GM10248 (cell line): ENCODE measurements at places on chromosomes 6 and 20.

- no peak for DNase-seq
Observed at GRCh38 chr6:6686748-6687601, 98.5 kb downstream of the LY86 start.

DNA sequence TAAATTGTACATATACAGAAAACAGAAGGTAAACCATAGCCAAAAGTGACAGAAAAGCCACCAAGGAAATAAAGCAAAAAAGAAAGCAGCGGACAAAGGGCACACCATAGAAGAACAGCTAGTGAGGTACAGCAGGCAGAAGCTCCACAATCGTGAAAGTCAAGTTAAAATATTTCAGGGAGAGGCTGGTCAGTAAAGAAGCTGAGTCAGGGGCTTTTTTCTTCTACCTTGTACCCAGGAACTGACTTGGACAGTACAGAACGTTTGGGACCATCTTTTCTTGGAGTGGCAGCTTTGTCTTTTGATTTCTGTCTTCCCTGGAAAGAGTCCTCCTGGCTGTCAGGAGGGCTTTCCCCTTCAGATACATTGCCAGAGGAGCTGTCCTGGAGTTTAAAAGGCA is 8.1 kb downstream of the C6orf120 start:
- DNase-seq, result no peak

- peak; percentile 68 for DNase-seq
Observed at GRCh38 chr20:19828232-19828631, 70.2 kb downstream of the RIN2 start.

GRCh38 chr6:69111301-69111700 is 476.2 kb downstream of the ADGRB3 start:
- DNase-seq, result no peak

DNA sequence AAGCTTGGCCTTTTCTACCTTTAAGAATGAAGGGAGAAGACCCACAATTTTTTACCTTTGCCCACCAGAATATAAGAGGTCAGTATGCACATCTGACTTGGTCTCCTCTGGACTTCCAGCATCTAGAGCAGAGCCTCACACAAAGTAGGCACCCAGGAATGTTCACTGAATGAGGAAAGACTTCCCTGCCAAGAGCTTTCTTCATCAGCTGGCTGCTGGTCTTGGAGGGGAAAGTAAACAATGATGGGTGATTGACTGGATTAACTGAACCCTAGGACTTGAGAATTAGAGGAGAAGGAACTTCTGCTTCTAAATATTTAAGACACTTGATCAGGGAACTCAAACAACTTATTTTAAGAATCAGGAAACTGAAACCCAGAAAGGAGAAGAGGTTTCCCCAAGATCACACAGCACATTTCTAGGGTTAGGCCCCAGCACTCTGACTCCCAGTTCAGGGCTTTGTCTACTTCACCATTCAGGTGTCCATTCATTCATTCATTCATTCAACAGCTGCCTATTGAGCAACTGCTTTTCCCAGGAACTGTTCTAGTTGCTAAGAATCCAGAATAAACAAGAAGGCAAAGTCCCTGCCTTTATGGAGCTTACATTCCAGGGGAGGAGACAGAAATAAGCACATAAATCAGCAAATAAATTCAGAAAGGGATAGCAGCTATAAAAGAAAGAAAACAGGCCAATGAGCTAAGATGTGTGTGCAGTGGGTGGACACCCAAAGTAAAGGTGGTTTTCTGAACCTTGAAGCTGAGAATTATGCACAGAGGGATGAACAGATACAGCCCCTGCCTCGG is 216.9 kb upstream of the LRFN2 start:
- no peak for DNase-seq

DNA sequence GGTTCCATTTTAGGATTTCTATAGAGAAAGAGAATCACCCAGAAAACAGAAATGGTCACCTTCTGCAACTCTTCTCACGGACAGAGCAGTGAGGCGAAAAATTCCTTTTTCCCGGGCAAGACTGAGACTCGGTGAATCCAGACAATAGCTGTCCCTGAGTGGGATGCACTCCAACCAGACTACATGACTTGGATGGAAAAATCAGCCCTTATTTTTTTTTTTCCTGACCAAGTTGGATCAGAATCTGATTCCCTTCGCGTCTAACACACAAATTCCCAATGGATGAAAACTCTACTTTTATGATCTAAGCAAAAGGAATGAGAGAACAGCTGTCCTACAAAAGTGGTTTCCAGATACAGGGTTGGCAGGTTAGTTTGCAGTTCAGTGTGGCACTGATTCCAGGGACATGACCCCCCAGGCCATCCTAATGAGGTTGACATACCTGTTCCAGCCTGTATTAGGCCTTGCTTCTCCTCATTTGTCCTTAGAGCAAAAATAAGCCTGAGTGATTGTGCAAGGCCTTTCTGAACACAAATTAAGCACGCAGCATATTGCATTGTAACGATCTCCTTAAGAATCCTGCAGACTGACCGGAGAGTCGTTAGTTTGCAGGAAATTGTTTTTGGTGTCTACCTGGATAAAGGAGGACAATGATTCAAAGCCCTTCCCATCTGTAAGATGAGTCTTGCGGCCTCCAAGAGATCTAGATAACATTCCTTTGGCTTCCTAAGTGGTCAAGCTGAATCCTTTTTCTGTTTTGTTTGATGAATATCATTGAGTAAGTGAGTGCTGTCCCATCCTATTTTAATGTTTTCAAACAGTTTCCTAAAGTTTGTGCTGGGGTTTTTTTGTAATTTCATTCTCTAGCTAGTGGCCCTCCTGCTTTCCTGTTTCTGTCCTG is 1.5 kb upstream of the NEDD9 start:
- DNase-seq, result no peak

- no peak for DNase-seq
Observed at GRCh38 chr6:56663344-56663743, 20.7 kb upstream of the DST start.

- DNase-seq, result no peak
Observed at GRCh38 chr20:38021087-38021772, 12.0 kb downstream of the TTI1 start.

GRCh38 chr6:91852252-91852651 is 1265.4 kb upstream of the MAP3K7 start:
- DNase-seq, result no peak

- peak; percentile 8 for DNase-seq
Observed at GRCh38 chr6:103895136-103895535, 964.6 kb downstream of the HACE1 start.

- no peak for DNase-seq
Observed at GRCh38 chr6:166057431-166057830, 110.2 kb downstream of the TBXT start.

DNA sequence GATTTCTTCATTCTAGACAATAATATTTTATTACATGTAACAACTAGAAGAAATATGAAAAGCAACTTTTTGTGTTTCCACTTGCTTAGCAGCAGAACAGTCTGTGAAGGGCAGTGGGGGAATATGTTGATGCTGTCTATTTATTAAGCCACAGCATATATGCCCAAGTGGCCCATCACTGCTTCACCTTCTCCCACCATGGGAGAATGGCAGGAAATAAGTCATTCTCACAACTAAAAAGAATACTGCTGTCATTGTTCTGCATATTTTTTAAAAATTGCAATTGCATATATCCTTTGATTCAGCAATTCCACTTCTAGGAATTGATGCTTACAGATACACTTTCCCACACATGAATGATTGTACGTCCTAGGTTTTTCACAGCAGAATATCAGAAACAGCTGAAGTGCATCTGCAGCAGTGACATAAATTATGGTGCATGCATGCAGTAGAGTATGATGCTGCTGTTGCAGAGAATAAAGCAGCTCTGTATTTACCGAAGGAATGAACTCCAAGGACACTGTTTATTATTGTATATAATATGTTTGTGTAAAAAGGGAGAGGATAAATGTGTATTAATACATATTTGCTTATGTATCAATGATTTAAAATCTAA is 26.8 kb downstream of the KIF3B start:
- DNase-seq, result no peak

- DNase-seq, result no peak
Observed at GRCh38 chr20:57695940-57696339, 13.9 kb downstream of the PMEPA1 start.

- DNase-seq, result no peak
Observed at GRCh38 chr6:130760006-130760405, 67.2 kb upstream of the SMLR1 start.

- no peak for DNase-seq
Observed at GRCh38 chr6:43666196-43666920, 21.2 kb downstream of the MRPS18A start.

- no peak for DNase-seq
Observed at GRCh38 chr20:23229989-23230388, 120.6 kb upstream of the NXT1 start.

DNA sequence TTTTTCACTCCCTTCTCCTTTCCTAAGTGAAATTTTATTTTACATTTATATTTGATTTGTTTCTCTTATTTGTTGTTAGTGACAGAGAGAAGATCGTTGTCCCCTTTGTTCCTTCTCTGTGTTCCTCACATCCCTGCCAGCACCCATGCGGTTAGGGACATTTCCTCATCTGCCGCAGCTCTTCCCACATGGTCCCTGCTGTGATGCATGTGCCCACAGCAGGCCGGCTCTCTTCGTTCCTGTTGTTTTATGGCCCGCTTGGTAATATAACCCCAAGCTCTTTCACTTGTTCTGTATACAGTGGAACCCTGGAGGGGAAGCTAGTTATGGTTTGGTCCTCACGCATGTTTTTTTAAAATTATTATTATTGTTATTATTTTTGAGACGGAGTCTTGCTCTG is 23.6 kb downstream of the DTD1 start:
- no peak for DNase-seq

DNA sequence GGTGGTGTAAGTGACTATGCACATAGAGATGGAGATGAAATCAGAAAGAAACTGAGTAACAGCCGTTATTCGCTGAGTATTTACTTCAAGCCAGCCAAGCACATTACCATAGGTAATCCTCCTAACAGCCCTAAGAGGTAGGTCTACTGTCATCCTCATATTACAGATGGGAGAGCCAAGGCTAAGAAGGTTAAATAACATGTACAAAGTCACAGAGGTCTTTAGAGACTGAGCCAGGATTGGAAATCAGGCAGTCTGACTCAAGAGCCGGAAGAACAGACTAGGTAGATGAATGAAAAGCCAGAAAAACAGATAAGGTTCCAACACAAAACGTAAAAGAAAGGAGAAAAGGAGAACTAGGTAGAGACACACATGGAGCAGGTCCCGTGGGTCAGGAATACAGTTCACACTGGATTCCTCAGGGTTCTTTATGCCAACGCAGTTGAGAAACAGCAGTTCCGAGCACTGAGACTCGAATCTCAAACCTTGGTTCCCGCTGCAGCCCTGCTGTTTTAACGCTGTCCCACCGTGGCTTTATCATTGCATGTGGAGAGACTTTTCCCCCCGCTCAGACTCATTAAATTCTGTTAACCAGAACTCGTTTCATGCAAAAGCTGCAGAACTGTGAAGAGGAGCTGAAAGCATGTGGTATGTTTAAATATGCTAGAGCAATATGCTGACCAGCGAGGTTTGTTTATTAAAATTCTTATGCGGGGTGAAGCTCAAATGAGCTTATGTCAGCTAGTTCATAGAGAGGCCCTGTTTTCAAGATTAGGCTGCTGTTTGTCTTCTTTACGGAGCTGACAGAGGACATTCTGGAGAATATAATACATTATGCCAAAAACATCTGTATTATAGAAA is 537.9 kb downstream of the CD83 start:
- DNase-seq, result no peak

GRCh38 chr20:62155428-62156253 is 12.1 kb downstream of the SS18L1 start:
- no peak for DNase-seq

GRCh38 chr20:13220194-13220903 is 725 bp upstream of the ISM1 start:
- peak; percentile 23 for DNase-seq

- DNase-seq, result no peak
Observed at GRCh38 chr20:13478366-13478765, 160.4 kb downstream of the TASP1 start.

- DNase-seq, result no peak
Observed at GRCh38 chr20:20259533-20259932, 108.4 kb upstream of the INSM1 start.

DNA sequence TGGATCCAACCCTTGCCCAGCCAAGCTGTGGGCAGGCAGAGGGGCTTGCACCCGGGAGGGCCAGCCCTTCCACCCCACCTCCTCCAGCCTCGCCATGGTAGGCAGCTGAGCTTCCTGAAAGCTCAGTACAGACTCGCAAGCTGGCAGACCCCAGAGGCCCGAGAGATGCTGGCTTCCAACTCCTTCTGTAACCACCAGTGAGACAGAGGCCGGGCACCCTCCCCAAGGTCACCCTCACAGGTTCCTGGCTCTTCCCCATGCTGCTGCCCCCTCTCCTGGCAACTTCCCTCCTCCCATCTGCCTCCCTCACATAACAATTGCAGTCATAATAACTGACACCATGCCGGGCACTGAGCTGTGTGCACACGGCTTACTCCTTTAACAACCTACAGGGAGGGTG is 26.2 kb upstream of the NOL4L start:
- DNase-seq, result no peak

DNA sequence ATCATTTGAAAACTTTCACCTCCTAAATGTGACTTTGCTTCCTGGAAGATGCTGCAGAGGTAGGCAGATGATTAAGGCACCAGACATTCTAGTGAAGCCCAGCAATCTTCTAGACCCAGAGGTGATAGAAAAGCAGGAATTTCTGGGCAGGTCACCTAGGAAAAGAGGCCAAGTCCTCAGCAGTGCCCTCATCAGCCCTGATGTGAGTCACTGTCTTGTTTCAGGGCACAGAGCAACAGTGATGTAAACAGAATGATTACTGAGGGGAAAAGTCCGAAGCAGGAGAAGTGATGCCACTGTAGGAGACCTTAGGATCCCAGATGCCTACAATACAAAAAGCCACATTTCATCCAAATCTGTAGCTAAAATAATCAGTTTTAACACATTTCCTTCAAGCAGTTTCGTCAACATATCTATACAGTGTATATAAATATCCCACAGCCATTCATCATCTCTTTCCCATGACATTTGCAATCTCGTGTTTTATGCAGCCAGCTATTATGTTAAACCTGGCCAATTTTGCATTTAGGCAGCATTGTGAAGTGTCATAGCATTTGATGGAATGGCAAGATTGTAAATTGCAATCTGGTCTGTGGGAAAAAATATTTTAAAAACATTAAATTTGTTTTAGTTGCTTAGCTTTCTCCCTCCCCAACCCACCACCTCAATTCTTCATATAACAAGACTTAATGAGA is 401.2 kb upstream of the RNF217 start:
- no peak for DNase-seq

GRCh38 chr6:40804905-40805304 is 217.7 kb upstream of the LRFN2 start:
- DNase-seq, result no peak

- DNase-seq, result no peak
Observed at GRCh38 chr6:10481101-10481500, 40.0 kb upstream of the GCNT2 start.

DNA sequence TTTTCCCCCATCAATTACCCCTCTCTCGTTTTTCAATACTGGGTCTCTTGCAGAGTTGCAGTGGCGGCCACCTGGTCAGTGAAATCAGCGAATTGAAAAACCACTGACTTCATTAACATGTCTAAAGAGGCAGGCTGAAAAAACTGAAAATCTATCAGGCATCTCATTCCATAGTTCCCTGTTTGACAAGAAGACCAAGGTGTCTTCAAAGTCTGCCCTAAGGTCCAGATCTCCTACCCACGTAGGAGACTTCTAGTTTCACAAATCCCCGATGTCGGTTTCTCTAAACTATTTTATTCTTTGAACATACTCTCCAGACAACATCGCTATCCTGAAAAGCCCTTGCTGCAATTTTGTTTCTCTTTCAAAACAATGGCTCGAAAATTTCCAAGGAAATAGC is 796 bp upstream of the TUBB start:
- no peak for DNase-seq

- DNase-seq, result no peak
Observed at GRCh38 chr6:17928514-17929430, 58.7 kb downstream of the KIF13A start.
